ENCODE measurements at places on chromosomes 3 and 15.

GRCh38 chr3:195195321-195196209 lies 75.4 kb downstream of the XXYLT1 start:
- no peak for DNase-seq

DNA sequence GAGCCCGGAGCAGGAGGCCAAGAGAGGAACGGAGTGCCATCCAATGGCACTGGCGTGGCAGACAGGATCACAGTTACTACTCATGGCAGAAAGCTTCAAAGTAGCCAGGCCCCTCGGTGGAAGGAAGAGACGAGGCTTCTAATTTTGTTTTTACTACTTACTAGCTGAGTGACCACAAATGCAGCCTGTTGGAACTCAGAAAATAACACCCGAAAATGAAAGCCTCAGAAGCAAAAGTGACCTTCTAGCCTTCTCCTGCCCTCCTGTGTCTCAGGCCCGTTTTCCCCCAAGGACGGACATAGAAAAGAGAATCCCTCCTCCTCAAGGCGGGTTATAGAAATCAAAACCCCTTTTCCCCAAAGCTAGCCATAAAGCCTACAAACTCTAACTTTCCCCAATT lies 9.9 kb upstream of the STRA6 start:
- DNase-seq, result no peak

- no peak for DNase-seq
Measured at GRCh38 chr3:34131091-34131490, 332.7 kb downstream of the PDCD6IP start.

DNA sequence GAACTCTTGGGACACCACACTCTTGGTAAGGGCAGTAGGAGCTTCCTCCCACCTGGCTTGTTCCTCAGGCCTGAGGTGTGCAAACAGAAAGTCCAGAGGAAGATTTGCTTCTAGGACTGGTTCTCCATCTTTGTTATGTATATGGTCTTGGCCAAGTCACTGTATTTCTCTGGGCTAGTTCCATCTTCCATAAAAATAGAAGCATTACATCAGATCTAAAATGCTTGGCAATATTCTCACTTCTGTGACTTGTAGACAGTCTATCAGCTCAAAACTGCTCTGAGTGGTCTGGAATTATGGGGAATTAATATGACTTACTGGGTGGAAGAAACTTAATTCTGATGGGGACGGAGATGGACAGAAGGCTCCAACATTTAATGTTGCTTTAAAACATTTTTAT lies 55.2 kb downstream of the TMEM108 start:
- DNase-seq, result no peak

DNA sequence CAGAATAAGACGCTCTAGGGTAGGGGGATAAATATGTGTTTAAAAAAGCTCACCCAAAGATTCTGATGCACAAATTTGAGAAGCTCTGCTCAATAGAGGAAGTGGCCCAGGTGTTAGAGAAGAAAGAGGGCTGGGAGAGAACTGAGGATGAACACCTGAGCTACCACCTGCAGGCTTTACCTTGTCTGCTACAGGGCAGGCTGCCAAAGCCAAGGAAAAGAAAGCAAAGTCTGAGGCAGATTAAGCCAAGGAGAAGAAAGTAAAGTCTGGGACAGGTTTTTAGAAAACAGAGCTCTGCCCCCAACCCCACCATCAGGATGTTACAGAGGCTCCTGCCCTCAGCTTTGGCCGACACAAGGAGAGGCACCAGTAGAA lies 92.9 kb downstream of the THRB start:
- DNase-seq, result no peak

DNA sequence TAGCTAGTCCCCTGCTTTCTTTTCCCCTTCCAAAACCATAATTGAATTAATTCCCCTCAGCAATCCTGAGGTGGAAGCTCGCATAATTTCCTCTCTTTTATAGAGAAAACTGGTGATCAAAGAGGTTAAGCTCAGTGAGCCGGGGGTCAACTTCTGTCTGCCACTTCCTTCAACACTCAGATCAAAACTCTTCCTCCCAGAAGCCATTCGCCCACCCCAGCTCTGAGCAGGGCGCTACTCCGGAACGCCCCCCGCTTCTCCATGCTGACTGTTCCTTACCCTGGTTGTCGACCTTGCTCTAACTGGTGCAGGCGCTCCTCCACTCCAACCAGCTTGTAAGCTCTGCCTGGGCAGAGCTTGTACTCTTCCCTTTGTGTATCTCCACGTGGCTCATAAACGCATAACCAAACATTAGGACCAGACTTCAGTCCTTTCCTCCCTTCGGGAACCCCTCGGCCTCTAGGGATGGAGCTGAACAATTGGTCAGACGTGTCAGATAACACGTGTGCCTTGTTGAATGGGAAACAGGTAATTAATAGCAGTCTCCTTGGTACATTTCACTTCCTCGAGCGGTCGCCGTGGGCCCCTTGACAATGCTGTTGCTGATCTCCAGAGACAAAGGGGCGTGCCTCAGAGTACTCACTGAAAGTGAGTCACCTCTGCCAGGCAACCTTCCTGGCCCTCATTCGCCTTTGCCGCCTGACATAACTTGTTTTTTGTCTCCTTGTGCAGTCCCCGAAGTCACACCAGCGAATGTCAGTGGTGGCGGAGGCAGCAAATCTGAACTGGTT lies 71.8 kb downstream of the IL5RA start:
- DNase-seq, result no peak

DNA sequence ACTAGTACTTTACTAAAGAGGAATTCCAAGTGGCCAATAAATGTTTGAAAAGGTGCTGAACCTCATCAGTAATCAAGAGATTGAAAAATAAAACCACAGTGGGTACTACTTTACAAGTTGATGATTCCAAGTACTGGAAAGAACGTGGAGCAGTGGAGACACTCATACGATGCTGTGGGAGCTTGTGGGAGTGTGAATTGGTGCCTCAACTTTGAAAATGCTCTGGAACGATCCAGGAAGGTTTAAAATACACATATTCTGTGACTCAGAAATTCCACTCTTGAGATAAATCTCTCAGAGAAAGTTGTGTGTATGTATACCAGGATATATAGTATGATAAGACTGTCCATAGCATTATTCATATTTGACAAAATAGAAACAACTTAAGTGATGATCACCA lies 9.3 kb downstream of the LRCH3 start:
- DNase-seq, result no peak

DNA sequence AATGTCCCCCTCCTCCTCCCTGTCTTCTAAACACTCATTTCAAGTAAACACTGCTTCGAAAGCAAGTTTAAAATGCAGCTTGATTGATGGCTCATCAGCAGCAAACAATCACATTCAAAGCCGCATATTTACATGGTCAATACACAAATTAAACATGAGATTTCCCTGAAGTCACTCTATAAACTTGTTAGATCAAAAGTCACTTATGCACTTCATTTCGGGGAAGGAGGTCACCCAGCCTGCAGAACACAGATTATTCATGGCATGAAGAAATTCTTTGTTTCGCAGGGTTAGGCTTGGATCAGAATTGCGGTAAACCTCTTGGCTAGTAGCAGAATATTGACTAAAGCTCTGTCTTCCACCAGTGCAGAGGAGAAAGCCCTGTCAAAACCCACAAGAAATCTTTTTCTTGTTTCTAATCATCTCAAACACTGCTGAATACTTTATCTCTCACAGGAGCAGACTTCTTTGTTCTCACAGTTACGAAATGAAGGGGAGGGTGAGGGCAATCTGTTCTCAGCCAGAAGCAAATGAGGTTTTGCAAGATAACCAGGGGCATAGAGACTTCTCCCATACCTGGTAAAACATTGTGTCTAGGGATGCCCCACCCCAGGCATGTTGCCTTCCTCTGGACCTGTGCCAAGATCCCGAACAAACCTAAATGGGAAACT lies 133.3 kb upstream of the CHL1 start:
- DNase-seq, result no peak

DNA sequence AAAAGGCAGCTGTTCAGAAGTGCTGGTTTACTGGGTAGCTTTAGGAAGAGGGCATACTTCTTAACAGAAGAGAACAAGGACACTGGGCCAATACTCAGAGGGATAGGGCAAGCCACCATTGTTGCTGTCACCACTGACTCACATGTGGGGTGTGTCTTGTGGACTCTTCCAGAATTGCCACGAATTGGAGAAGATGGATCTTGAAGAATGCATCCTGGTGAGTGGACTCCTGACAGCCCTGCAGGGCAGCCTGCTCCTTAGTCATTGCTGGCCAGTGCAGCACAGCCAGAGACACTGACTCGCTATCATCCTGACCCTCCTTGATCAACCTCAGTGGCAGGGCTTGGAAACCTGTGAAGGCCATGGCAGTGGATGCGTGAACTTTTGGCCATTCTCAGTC lies 62.3 kb downstream of the UBP1 start:
- no peak for DNase-seq

- DNase-seq, result no peak
Measured at GRCh38 chr3:178456621-178457285, 79.5 kb upstream of the KCNMB2 start.

DNA sequence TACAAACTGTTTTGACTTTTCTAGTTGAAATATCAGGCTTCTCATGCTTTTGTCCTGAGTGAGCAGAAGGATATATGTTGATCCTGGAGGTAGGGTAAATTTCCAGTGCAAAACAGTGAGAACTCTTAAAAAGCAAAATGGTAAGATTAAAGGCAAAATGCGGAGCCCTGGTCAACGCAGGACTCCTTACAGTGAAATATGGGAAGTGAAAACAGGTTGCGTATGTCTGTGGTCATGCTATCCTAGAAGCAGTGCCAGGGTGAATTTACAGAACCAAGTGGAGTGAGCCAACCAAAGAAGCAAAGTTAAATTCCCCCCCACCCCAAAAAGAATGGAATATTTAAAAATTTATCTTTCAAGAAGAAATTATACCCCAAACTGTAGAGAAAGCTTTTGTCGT lies 256.4 kb downstream of the NR2F2 start:
- DNase-seq, result no peak

GRCh38 chr3:179073816-179074215 lies 2.2 kb upstream of the ZMAT3 start:
- no peak for DNase-seq

DNA sequence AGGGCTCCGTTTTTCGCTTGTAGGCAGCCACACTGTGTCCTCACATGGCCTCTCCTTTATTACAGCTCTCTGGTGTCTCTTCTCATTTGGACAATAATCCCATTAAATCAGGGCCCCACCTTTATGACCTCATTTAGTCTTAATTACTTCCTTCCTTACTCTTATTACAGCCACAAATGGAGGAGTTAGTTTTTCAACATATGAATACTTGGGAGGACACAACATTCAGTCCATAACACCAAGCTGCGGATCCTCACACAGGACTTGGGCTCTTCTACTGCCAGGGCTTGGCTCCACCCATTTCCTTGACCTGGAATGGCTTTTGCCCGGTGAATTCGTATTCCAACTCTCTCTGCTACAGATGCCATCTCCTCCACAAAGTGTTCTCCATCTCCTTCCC lies 74.3 kb upstream of the SLC7A14 start:
- no peak for DNase-seq

GRCh38 chr15:85361323-85361722 lies 19.1 kb upstream of the AKAP13 start:
- DNase-seq, result no peak

- no peak for DNase-seq
Measured at GRCh38 chr3:8204853-8205650, 296.6 kb upstream of the LMCD1 start.

DNA sequence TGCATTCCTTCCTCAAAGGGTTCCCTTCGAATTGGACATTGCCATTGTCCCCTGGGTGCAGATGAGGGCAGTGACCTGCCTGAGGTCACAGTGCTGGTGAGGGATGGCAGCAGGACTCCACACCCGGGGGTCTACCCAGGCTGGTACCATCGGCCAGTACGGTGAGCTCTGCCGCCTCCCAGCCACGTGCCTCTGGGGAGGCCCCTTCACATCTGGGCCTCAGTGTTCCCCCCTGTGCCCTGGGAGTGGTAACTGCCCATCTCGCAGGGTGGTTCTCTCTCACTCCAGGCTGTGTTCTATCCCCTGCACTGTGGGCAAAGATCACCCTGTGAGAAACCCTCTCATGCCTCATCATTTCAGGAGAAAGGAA lies 99.4 kb upstream of the IQSEC1 start:
- DNase-seq, result no peak

Data from activated naive CD4-positive, alpha-beta T cell treated with anti-CD3 and anti-CD28 coated beads, Interleukin-2, amount 50 U/mL, for 72 hours (primary cell).